ENCODE measurements at places on chromosomes 12 and 14.

DNA sequence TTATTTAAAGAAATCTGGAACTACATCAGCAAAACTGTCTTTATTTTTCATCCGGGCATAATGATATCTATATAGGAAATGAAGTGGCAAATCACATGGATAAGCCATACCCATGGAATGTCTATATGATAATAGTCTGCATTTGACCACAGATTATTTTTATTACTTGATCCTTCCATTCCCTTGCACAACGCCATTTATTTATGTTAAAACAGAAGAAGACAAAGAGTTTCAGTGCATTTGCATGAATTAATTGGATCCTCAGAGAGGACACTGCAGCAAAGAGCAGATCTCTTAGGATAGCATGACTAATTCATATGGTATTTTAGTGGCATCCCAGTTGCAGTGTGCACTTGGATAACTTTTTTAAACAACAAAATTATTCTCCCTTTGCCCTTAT, 345.0 kb downstream of the CCDC91 start:
- DNase-seq, result peak; percentile 78

GRCh38 chr14:94867946-94868771, 98.2 kb upstream of the GSC start:
- DNase-seq, result peak; percentile 1

- DNase-seq, result peak; percentile 17
These were observed 41.5 kb upstream of the NPAS3 start for GRCh38 chr14:32896979-32897697.

DNA sequence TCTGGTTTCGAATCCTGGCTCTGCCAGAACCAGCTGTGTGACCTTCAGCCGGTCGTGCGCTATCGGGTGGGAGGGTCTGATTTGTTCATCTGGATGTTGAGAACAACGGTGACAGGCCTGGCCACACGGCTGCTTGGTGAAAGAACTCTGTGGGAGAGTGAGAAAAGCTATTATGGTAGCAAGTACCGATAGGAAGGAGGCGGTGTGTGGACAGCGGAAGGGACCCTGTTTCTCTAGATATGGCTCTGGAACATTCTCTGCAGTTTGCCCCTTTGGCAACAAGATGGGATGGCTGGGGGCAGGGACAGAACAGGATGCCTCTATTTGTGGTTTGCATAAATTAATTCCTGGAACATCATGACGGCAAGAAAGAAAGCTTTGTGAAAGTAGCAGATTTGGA, 347.3 kb downstream of the AACS start:
- DNase-seq, result no peak

DNA sequence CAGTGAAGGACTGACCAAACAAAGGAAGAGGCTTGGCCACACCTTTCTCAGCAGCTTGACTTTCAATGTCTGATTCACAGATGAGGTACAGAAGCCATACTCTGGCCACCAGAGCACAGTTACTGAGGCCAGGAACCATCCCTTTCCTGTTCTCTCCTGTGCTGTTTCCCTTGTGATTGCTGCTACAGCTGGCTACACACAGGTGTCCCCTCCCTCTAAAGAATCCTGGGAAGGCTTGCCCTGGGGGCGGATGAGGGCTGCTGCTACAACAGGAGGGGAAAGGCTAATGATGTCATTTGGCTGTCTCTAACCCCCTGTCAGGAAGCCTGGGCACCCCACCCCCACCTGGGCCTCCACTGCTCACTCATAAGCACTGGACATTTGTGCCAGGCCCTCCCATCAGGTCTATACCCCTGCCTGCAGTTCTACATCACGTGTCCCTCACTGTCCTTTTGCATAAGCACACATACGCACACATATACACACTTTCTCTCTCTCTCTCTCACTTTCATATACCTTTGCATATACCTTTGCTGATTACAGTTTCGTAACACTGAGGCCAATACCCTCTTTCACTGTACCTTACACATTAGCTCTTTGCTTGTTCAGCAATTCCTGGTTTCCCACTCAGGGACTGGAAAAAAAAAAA, 41.4 kb downstream of the PRPF40B start:
- no peak for DNase-seq

GRCh38 chr12:12550277-12550676, 12.4 kb downstream of the DUSP16 start:
- no peak for DNase-seq

DNA sequence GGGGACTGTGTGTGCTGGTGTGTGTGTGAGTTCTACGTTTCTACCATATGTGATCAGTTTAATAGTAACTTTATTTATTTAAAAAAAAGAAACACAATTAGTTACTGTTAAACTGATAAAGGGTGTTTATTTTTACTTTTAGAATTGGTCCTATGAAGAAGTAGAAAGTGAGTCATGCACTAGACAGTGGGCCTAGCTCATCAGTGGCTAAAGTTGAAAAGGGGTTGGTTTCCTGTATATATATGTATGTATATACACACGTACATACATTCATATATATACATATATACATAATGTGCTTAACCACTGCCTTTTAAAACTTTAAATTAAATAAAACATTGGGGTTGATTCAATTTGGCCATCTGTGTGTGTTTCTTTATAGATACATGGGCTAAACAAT, 68.8 kb upstream of the TMEM263 start:
- no peak for DNase-seq

DNA sequence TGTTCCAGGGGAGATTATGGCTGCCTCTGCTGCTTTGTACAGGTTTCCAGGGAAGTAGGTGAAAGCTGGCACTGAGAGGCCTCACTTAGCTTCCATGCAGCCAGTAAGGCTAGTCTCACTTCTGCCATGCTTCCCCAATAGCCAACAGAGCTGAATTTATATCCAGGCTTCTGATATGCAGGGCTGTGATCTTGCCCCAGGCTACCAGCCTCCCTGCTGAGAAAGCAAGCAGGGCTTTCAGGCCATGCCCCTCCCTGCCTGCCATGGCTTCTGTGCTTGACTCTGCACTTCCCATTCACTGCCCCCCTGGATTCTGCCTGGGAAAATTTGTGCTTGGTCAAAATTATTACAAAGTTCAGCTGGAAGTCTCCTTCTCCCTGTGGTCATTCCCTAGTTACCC, 302.1 kb upstream of the FBXO33 start:
- DNase-seq, result no peak

GRCh38 chr12:115312901-115313300, 628.9 kb upstream of the TBX3 start:
- DNase-seq, result no peak

GRCh38 chr14:81550001-81550637, 16.5 kb upstream of the SEL1L start:
- no peak for DNase-seq

- no peak for DNase-seq
These were observed 163.0 kb upstream of the FOXG1 start for GRCh38 chr14:28603606-28604005.

DNA sequence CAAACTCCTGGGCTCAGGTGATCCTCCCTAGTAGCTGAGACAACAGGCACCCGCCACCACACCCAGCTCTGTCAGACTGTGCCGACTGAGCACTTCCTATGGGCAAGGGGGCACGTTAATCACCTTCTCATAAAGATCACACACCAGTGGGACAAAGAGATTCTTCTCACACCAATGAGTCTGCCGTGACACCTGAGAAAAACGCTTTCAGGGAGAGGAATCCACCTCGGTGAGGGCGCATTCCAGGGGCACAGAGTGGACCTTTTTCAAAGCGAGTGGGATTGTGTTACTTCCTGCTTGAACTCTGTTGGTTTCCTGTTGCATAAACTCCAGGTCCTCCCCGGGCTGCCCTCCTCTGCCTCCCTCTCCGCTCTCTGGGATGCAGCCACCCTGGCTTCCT, 17.5 kb upstream of the SCARB1 start:
- DNase-seq, result no peak

DNA sequence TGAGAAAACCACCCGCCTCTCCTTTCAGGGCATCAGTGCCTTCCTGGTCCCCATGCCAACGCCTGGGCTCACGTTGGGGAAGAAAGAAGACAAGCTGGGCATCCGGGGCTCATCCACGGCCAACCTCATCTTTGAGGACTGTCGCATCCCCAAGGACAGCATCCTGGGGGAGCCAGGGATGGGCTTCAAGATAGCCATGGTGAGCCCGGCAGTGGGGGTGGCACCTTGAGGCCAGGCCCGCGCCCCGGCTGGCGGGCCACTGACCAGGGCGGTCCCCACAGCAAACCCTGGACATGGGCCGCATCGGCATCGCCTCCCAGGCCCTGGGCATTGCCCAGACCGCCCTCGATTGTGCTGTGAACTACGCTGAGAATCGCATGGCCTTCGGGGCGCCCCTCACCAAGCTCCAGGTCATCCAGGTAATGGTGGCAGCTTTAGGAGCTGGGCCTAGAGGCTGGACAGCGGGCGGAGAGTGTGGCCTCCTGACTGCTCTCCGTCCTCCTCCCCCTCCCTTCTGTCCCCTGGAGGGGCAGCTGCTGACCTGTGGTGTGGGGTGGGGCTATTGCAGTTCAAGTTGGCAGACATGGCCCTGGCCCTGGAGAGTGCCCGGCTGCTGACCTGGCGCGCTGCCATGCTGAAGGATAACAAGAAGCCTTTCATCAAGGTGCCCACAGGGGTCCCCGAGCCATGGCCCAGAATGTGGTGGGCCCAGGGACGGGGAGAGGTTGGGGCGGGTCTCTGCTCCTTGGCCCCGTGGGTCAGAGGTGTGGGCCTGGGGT, 12.8 kb downstream of the ACADS start:
- DNase-seq, result no peak

DNA sequence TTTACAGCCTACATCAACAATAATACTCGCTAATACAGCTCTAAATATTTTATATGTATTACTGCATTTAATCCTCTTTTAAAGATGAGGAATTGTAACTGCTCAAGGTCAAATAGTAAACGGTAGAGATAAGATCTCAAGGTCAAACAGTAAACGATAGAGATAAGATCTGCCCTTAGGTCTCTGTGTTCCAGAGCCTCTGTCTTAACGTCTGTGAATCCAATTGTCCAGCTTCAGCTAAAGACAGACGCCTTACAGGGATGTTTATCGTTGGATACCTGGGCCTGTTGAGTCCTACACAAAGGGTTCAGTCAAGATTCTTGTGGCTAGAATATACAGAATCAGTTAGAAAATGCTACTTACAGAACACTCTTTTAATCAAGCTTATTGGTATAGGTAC, 20.0 kb downstream of the PYGL start:
- no peak for DNase-seq

DNA sequence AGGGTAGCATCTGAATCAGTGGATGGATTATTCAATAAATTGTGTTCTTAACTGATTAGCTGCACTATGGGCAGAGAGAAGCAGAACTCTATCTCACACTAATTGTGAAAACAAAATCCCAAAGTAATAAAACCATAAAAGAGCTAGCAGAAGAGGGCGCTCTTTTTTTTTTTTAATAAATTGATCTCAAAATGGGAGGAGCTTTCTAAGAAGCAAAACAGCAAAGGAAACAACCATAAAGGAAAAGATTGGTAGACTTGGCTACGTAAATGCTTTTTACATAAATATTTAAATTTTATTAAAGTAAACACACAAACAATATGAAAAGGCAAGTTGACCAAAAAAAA, 1.5 kb upstream of the TM7SF3 start:
- peak; percentile 56 for DNase-seq

GRCh38 chr12:94557746-94558295, 92.5 kb downstream of the TMCC3 start:
- DNase-seq, result no peak

- DNase-seq, result no peak
These were observed 83.2 kb downstream of the SLC38A6 start for GRCh38 chr14:61064210-61064609.

DNA sequence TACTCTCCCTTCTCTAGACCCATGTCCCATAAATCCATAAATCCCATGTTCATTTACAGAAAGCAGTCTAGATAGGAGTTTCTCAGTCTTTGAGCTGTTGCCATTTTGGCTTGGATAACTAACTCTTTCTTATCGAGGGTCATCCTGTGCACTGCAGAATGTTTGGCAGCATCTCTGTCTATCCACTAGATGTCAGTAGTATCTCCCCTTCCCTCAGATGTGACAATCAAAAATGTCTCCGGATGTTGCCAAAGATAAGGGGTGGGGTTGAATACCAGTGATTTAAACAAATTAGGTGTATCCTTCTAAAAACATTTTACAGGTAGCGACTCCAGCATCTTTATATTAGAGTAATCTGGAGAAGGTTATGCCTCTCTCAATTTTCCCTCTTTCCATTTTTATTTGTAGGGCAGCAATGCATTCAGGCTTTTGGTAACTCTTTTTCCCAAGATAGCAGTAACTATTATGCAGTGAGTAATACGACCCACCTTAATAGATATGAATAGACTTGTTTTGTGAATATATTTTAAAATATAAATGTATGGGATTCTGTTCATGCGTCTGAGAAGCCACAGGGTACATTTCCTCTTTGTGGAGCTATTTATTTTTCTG, 100.7 kb downstream of the LRRK2 start:
- peak; percentile 31 for DNase-seq

DNA sequence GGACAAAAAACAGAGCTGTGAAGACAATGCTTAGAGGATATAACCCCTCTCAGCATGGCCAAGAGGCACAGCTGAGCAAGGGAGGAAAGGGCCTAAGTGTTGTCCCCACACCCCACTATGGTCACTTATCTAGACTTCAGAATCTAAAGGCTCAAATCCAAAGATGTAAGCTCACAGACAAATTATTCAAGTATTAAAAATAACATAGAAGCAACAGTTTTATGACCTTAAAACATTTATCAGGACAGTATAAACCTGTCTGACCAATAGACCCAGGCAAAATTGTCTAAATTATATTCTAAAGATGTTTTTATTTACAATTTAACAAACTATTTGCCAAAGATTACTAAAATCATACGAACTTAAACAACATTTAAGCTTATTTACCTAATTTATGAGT, 28.1 kb upstream of the PRICKLE1 start:
- no peak for DNase-seq

DNA sequence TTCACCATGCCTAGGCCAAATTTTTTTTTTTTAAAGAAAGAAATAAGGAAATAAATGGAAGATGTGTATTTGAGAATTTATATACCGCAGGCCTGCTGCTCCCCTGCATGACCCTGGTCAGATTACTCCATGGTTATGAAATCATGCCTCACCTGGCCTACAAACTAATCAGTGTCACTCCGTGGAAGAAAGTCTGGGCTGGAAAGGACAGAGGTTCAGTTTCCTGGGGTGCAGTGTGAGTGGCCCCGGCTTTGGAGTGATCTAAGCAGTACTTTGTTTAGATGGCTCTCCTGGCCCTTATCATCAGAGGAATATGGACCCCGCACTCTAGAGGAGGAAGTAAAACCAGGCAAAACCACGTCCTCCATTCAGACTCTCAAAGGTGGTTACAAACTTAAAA, 9.6 kb downstream of the APOBEC1 start:
- no peak for DNase-seq

GRCh38 chr14:77868552-77869285, 68.8 kb downstream of the ADCK1 start:
- DNase-seq, result no peak

GRCh38 chr12:101027200-101027599, 182.8 kb downstream of the SLC5A8 start:
- DNase-seq, result no peak

DNA sequence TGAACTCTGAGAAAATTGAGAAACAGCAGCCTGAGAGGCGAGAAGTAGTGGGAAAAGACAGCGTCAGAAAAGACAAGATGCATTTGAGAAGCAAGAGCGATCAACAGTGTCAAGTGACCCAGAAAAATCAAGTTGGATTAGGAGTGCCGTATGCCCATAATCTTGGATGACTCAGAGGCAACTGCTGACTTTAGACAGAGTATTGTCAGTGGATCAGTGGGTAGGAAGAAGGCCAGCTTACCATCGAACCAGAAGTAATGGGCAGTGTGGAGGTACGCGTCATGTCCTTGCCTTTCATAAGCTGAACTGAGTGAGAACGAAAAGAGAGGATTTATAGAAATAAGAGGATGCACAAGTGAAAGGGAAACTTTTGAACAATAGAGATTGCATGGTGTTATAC, 151.0 kb upstream of the NAV3 start:
- no peak for DNase-seq

GRCh38 chr12:92593734-92594402, 108.9 kb upstream of the PLEKHG7 start:
- peak; percentile 90 for DNase-seq
